ENCODE measurements at places on chromosomes 11 and 22.

DNA sequence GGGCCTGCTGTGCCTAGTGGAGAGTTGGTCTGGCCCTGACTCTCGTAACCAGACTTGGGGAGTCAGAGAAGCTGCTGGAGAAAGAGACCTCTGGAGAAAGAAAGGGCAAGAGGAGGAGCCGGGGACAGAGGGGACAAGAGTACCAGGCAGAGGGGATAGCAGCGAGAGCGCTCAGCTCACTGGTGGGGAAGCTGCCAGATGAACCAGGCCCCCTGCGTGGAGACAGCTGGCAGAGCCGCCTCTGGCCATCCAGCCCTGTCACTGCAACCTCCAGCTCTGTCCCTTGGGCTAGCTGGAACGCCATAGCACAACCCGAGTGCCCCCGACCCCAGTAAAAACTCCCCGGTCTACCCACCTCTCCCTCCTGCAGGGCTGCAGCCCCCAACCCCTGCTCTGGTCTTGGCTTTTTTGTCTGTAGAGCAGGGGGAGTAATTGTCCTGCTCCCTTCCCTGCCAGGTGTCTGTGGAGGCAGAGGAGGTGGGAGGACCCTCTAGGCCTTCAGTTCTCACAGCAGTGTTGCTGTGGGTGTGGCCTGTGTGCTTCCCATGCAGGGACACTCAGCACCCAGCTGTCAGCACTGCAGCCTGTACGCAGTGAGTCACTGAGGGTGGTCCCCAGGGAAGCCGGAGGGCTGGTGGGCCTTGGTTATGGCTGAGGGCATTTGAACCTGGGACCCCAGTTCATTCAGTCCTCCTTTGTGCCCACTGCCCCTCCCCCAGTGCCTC is 4.8 kb upstream of the SUN2 start:
- DNase-seq = no peak

DNA sequence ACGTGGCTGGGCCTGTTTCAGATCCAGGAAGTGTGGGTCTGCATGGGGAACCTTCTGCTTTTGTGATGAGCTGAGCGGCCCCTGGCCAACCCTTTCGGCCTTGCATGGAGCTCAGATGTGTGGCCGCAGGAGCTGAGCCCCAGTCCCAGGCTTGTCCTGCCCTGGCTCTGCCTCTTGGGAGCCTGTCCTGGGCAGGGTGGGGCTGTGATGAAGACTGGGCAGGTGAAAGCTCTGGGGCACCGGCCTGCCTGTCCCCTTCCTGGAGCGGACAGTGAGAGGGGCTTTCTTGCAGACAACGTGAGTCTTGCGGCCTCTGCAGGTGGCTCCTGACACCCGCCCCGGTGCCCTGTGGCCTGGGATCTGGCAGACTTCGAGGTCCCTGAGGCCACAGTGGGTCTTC is 1296.6 kb downstream of the BRD1 start:
- DNase-seq = no peak

DNA sequence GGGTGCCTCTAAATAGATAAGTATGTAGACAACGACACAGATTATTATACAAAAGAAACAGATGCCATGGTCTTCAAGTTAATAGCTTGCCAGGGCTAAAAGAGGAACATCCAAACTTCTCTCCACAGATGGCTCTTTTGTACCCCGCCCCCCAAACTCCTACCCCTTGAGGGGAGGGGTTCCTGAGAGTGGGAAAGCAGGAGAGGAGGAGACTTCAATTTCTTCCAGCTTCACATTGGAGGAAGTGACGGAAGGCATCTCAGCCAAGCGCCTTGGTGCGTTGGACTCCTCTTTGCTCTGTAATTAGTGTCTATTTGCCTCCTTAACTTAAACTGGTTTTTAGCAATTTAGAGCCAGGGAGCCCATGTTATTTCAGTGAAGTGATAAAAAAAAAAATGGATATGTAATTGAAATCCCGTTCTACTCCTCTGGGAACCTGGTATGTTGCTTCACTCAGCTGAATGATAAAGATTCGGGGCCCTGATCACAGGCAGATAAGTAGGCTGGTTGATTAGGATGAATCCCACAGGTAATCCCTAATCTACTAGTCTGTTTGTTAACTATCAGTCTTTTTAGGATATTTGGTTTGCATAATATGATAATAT is 580.9 kb upstream of the CADM1 start:
- no peak for DNase-seq

DNA sequence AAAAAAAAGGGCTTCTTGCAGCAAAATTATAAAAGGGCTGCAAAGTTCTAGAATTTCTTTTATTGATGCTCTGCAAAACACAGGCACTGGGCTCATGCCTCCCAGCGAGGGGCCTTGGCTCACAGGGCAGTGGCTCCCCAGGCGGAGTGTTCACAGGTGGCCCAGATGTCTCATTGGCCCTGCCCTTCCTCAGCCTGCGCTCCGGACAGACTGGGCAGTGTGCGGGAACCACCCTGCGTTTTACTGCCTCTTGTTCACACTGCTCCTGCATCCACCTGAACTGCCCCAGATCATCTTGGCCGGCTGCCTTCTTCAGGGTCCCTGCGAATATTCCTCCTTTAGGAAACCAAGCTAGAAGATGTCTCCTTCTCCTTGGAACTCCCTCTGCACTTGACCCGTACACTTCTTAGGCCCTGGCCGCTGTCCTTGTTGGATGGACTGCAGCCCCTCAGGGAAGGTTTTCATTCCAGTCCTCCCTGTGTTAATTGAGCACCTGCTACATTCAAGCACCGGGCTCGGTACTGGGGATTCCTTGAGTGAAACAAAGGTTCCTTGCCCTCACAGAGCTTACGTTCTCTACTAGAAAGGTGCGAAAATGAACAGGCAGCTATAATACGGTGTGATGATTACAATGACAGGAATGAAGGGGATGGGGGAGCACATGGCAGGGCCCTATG is 4.5 kb downstream of the TUBA8 start:
- DNase-seq = no peak

- no peak for DNase-seq
These were observed 58.1 kb downstream of the LINC01488 start for GRCh38 chr11:69539416-69540117.

DNA sequence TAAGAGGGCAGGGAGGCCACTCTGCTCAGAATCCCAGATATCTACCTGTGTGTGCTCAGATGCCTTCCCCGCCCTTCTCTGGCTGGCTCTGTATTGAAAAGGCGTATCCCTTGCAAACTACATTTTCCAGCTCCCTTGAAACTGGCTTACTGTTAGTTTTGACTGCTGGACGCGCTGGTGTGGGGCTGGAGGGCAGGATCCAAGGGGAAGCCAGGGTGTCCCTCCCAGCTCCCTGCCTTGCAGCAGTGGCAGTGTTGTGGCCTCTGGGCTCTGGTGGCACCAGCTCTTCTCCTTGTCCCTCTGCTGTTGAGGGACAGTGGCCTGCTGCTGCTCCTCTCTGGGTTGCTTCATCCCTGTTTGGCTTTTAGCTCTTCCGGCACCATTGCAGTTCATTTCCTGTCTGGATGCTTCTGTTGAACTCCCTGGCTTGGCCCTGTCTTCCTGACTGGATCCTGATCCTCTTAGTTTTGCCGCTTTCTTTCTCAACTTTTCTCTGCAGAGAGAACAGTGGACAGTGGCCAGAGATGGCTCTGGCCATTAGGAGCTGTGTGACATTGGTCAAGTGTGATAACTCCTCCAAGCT is 107.1 kb upstream of the PARVA start:
- DNase-seq = no peak

- no peak for DNase-seq
These were observed 81.9 kb downstream of the LRRC32 start for GRCh38 chr11:76588455-76589325.

DNA sequence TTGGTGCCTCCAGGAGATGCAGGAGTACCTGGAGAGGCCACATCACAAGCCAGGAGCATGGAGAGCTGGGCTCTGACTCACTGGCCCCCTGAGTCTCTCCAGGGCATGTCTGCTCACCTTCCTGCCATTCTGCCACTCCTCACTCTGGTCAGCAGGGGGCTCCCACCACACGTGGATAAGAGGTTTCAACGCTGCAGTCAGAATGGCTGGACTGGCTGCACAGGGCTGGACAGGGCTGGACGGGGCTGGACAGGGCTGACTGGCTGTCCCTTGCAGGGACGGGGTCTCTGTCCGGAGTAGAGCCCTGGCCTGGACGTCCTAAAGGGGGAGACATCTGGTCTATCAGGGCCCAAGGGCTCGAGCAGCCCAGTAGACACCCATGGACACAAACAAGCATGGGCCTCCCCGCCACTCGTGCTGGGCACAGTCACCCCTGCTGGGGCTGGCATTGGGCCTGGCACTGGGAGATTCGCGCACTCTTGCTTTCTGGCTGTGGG is 34.6 kb downstream of the CYTH4 start:
- peak; percentile 91 for DNase-seq

GRCh38 chr11:119599864-119600541 is 129.0 kb downstream of the NECTIN1 start:
- DNase-seq = peak; percentile 49

GRCh38 chr22:48800886-48801607 is 1026.6 kb downstream of the BRD1 start:
- DNase-seq = no peak

GRCh38 chr11:46352063-46352841 is 5.0 kb downstream of the DGKZ start:
- peak; percentile 72 for DNase-seq

GRCh38 chr22:23608583-23608982 is 23.5 kb downstream of the DRICH1 start:
- no peak for DNase-seq

DNA sequence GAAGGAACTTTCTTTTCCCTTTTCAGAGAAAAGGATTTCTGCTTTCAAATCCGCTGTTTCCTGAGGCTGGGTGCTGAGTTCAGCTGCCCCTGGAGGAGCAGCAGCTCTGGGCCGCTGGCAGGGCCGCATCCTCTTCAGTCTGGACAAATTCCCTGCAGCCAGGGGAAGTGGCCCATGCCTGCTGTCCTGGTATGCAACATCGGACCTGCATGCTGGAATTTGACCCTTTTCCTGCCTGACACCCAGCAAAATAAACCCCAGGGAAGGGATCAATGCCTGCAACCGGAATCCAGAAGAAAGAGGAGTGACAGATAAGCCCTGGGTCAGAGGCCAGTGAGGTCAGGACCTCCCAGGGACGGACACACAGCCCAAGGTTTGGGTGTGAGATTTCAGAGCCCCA is 54.1 kb upstream of the LINC01488 start:
- DNase-seq = no peak

GRCh38 chr11:106471276-106471675 is 393.8 kb downstream of the AASDHPPT start:
- no peak for DNase-seq

GRCh38 chr11:131137046-131137445 is 220.8 kb upstream of the SNX19 start:
- no peak for DNase-seq

GRCh38 chr11:111793863-111794262 is 27.7 kb upstream of the PPP2R1B start:
- DNase-seq = no peak

DNA sequence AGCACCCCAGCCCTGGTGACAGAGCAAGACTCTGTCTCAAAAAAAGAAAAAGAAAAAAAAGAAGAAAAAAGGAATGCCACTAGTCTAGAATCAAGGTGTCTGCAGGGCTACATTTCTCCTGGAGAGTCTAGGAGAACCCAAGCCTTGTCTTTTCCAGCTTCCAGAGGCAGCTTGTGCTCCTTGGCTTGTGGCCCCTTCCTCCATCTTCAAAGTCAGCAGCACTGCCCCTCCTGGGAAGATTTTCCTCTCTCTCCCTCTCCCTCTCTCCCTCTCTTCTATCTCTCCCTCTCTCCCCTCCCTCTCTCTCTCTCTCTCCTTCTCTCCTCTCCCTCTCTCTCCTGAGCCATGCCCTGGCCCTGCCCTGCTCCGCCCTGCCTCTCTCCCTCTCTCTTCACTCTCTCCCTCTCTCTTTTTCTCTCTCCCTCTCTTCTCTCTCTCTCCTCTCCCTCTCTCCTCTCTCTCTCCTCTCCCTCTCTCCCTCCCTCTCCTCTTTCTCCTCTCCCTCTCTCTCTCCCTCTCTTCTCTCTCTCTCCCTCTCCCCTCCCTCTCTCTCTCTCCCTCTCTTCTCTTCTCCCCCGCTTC is 97.7 kb upstream of the FGF3 start:
- DNase-seq = no peak

GRCh38 chr22:35894464-35894878 is 134.2 kb downstream of the RBFOX2 start:
- DNase-seq = no peak

- DNase-seq = no peak
These were observed 941.2 kb downstream of the DLG2 start for GRCh38 chr11:84685976-84686375.

GRCh38 chr11:80204021-80204420 is 763.2 kb upstream of the TENM4 start:
- no peak for DNase-seq

GRCh38 chr11:96538104-96538503 is 148.3 kb downstream of the JRKL start:
- DNase-seq = no peak

Measured in GM20000 (cell line).